ENCODE measurements at places on chromosomes 6 and 20. TPM values are rescaled to one million over a fixed set of nuclear protein-coding genes. Genes with fewer than 3 reads are reported as not detected.
A peak's percentile ranks its signal among the peaks of the same experiment; 100 is the strongest.

GRCh38 chr6:128518434-128519131 is 1.8 kb downstream of the PTPRK start:
- DNase-seq, result no peak

DNA sequence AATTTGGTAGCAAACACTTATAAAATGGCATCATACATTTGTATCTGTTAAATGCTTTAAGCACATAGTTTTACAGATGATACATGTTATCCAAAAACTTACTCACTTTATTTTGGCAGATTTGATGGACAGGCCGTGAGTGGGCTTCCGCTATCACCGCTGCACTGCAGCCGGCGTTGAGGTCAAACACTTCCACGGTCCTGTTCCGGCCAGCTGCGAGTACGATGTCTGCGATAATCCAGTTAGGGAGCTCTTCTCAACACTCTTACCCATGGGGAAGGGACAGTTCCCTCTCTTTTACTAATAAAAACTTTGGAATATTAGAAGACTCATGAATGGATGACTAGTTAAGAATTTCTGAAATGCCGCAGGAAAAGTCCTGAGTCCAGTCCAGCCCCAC is 69.0 kb downstream of the WDR27 start:
- no peak for DNase-seq

GRCh38 chr6:160138839-160139419 is 17.3 kb downstream of the SLC22A1 start:
- DNase-seq, result no peak

FAM217A gene
- total RNA-seq, result not detected

DNA sequence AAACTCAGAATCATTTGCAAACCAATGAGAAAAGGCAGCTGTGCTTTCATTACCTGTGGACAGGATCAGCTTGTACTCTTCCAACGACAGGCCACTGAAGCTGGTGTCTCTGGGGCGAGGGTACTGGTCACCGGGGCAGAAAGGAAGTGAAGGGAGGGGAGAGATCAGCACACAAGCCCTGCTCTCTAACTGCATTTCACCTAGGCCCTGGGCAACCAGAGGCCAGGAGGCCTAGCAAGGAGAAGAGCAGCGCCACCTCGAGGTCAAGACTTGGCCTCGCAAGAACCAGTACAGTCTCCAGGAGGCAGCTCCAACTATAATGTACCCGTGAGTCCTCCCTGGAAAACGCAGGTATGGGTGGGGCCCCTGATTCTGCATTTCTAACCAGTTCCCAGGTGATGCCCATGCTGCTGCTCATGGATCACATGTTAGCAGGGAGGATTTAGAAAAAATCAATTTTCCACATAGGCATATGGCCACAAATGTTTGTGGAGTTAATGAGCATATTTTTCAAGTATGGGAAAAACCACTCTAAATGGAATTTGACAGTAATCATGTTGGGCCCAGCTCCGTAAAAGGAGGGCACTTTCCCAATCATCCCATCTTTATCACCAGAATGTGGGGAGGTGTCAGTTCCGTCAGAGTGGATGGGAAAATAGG is 11.0 kb downstream of the UQCC2 start:
- peak; percentile 74 for DNase-seq

TMEM63B gene
- total RNA-seq, result 121 TPM

DNA sequence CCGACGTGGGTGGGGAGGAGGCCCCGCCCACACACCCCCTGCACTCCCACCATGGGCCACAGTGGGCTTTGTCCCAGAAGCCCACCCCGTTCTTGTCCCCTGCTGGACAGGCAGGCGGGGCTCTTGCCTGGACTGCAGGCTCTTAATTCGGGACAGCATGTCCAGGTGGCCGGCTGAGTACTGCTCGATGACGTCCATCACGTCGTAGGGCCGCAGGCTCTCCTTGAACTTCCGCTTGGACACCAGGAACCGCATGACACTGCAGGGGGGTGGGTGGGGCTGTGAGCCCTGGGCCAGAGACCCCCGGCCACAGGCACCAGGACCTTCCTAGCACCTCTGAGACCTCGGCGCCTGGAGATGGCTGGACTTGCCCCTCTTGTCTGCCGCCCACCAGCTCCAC is 52.2 kb upstream of the CHRNA4 start:
- DNase-seq, result no peak

PSORS1C2 gene
- total RNA-seq, result not detected

GRCh38 chr6:7761051-7761450 is 35.2 kb downstream of the BMP6 start:
- DNase-seq, result peak; percentile 52

DNA sequence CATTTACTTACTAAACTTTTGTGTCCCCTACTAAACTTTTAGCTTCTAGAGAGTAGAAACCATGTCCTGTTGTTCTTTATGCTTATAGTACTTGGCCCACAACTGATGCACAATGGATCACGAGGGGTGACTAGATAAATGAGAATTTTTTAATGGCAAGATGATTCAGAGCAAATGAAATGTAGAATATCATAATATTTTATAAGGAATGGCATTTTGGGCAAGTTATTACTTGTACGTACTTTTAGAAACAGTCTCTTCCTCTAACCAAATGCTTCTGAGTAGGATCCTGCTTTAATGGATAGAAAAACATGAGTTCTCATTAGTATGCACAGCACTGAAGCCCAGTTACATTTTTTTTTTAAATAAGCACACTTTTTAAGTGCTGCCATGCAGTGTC is 336.3 kb downstream of the NRN1 start:
- peak; percentile 68 for DNase-seq

DNA sequence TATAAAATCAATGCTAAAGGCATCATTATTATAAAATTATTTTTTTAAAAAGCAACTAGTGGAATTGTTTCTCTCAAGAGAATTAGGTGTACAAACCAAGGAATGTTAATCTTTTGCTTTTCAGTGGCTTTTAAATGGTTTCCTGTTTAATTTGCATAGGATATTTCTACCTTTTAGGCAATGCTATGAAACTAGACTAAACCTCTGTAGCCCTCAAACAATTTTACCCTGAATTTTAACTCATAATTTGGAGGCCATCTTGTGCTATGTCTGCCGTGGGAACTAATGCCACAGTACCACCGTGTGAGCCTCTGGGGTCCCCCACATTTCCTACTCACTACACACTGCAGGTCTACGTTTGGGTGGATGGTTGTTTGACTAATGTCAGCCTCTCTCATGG is 20.6 kb downstream of the PHACTR2 start:
- no peak for DNase-seq

GRCh38 chr6:159682295-159682694 is 10.7 kb downstream of the SOD2 start:
- no peak for DNase-seq
